Suppressor macrophage treated with lipopolysaccharide for 4 hours (primary cell): ENCODE measurements at places on chromosomes 1 and 21.
A peak's percentile ranks its signal among the peaks of the same experiment; 100 is the strongest.

DNA sequence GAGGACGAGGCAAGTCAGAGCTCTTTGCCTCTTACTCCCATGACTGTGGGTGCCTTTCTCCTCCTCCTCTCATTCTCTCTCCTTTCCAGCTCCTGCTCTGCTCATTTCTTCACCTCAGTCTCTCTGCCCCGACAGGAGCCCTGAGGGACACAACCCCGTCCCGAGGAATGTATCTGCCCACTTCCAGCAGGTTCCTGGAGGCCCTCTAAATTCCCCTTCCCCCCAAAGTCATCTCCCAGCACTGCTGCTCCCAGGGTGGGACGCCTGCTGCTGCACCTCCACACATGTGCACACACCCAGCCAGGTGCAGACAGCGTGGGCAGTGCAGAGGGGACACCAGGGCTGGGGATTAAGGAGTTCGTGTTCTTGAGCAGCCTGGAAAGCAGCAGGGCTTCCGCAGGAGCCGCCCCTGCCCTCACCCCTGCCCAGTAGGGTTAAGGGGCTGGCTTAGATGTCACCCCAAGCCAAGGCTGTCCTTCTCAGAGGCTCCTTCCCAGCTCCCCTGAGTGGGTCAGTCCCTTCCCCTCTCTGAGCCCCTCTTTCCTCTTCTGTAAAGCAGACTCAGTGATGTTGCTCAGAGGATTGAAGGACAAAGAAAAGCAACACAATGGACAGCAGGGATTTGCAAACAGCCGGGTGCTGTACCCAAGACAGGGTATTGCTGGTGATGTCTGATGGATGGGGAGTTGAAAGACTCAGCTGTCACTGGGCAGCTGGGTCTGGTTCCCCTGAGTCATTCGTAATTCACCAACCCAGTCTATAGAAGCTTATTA lies 346.0 kb downstream of the MATN1 start:
- DNase-seq = no peak

DNA sequence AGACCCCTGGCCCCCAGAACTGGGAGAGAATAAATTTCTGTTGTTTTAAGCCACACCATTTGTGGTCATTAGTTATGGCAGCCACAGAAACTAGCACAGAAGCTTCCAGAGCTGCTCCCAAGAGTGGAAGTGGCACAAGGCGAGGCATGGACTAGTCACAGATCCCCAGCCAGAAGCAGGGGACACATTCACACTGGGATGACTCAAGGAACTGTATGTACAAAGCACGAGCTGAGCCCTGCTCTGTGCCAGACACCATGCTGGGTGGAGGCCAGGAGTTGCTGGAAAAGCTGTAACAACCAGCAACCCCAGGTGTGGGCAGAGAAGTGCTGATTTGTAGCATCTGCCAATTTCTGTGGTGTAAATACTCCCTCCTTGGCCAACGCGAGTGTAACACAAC lies 55.6 kb downstream of the TCP10L start:
- no peak for DNase-seq

DNA sequence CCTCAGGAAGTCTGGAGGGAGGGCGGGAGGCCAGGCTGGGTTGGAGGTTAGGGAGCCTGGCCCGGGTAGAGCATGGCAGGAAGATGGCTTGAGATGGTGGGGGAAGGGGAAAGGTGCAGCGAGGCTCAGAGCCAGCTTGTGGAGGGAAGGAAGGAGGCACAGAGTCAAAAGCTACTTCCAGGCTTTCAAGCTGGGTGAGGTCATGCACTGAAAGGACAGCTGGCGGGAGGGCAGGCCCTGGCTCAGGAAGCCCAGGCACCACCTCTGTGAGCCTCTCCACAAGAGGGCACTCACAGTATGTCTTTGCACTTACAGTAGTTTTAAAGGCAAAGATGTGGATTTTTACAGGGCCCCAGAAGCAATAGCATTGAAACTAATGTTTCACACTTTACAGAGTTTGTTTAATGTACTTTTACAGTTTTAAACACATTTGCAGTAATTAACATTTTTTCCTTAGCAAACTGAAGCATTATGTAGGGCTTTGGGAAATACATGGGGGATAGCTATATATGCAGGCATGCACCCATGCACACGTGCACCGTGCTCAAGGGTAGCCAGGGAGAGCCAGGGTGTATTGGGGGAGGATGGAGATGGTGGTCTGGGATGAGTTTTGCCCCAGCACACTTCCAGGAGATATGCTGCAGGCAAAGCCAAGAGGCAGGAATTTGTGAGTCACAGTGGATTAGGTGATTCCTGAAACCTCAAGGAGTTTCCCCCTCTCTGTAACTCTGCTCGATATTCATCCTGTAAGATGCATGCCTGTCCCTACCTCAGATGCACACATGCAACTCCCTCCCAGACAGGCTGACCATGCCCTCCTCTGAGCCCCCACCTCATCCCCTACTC lies 6.1 kb upstream of the ADAM15 start:
- peak; percentile 91 for DNase-seq

DNA sequence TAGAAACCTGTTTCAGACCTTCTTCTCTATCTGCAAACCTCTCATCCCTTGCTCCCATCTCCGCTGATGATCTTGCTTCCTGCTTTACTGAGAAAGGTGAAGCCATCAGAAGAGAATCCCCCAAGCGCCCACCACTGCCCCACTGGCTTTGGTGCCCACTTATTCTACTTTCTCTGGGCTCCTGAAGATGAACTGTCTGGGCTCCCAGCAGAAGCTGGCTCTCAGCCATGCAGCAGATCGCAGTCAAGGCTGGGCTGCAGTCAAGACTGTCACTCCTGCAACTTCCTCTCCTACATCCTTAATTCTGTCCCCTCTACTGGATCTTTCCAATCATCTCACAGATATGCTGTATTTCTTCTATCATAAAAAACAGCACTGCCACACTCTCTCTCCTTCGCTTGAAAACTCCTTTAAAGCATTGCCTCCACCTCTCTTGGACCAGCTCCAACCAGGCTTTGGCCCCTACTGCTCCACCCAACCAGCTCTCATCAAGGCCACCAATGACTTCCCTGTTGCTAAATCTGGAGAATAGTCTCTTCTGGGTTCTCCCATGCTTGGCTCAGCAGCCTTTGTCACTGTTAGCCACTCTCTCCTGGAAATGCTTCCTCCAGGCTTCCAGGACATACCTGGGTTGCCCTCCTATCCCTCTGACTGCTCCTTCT lies 25.8 kb downstream of the TRIM62 start:
- no peak for DNase-seq

- no peak for DNase-seq
Observed at GRCh38 chr1:218926631-218927030, 247.0 kb upstream of the LYPLAL1 start.

- no peak for DNase-seq
Observed at GRCh38 chr1:186479162-186479561, 18.2 kb upstream of the PDC start.

- no peak for DNase-seq
Observed at GRCh38 chr1:18752409-18752808, 107.1 kb downstream of the TAS1R2 start.

GRCh38 chr21:45836694-45837670 lies 144.6 kb upstream of the COL6A1 start:
- DNase-seq = no peak

DNA sequence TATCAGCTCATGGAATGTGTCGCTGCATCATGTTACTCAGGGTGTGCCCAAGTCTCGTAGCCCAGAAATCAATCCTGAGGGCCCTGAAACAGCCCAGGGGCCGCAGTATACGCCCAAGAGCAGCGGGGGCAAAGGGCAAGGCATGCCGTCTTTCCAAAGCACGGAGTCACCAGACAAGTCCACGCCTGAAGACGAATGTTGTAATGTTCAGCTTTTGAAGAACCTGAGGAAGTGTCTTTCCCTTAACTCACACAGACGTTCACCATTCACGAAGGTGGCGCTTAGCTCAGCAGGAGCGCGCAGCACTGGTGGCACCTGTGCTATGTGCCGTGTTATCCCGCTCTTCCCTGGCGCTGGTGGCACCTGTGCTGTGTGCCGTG lies 18.8 kb upstream of the PWP2 start:
- no peak for DNase-seq

DNA sequence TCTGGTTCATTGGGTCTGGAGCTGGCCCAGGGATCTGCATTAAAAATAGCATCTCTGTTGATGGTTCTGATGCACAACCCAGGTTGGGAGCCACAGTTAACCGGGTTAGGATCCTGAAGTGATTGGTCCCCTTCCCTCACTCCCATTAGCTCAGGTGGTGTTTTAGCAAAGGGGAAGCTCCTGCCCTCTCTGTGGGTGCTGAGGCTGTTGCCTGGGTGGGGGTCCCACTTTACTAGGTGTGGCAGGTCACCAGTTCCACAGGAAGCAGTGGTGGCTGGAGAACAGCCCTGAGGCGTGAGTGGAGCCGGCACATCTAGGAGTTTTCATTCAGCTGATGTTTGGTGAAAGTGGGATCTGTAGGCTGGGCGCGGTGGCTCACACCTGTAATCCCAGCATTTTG lies 86.5 kb downstream of the MAN1C1 start:
- DNase-seq = no peak

- no peak for DNase-seq
Observed at GRCh38 chr1:91123773-91124172, 101.9 kb upstream of the ZNF644 start.

GRCh38 chr21:43986544-43987451 lies 25.3 kb upstream of the TRAPPC10 start:
- no peak for DNase-seq

DNA sequence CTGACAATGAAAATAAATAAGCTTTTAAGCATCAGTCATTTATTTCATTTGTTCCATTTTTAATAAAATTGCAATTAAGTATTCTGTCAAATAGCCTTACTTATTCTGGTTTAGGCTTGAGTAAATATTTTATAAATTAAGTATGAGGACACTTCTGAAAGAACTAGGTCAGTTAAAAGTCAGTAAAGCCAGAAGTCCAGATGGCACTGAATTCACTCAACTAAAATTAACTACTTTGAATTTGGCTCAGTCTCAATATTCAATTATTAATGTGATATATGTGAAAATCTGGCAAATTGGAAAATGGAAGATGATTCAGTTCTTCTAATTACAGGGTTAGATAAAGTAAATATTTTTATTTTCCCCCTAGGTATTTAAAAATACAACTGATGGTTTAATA lies 174.2 kb downstream of the BRINP3 start:
- no peak for DNase-seq

GRCh38 chr1:109516872-109517271 lies 7.3 kb upstream of the AMIGO1 start:
- no peak for DNase-seq

GRCh38 chr1:151953409-151954094 lies 40.1 kb downstream of the S100A10 start:
- DNase-seq = no peak

DNA sequence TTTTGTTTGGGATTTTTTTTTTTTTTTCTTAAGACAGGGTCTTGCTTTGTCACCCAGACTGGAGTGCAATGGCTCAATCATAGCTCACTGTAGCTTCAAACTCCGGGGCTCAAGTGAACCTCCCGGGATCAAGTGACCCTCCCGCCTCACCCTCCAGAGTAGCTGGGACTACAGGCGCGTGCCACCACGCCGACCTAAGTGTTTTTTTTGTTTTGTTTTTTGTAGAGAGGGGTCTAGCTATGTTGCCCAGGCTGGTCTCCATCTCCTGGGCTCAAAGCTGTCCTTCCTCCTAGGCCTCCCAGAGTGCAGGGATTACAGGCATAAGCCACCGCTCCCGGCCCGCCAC lies 776 bp downstream of the HLCS start:
- no peak for DNase-seq

GRCh38 chr1:157156058-157156541 lies 17.9 kb upstream of the ETV3 start:
- DNase-seq = peak; percentile 87

DNA sequence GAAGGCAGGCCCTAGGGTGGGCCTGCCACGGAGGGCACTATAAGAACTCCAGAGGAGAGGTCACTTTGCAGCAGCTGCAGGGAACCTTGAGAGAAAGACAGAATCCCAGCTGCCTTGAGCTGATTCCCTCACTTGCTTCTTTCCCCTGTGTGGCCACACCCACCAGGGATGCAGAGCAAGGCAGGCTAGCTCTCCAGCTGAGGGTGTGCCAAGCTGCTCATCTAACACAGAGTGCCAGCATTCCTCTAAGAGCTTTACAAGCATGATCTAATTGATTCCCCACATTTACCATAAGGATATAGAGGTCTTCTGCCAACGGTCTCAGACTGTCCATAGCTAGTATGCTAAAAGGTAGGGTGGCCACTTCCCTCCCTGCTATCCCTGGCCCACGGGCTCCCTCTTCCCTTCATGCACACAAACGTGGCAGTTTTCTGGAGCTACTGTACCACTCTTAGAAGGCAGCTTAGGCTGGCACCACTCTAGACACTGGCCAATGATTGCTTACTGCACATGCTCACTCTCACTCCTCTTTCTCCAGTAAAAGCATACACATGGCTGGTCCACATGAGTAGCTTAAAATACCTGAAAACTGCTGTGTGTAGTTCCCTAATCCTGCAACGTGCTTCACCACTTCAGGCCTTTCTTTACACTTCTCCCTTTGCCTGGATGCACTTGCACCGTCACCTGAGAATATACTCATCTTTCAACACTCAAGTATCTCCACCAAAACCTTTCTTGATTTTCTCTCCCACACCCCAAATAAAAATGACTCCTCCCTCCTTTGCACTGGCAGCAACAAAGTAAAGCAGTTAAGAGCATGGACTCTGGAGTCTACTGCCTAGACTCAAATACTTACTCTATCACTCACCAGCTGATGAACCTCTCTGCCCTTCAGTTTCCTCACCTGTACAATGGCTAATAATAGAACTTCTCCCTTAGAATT lies 57.7 kb downstream of the DMAP1 start:
- DNase-seq = no peak

DNA sequence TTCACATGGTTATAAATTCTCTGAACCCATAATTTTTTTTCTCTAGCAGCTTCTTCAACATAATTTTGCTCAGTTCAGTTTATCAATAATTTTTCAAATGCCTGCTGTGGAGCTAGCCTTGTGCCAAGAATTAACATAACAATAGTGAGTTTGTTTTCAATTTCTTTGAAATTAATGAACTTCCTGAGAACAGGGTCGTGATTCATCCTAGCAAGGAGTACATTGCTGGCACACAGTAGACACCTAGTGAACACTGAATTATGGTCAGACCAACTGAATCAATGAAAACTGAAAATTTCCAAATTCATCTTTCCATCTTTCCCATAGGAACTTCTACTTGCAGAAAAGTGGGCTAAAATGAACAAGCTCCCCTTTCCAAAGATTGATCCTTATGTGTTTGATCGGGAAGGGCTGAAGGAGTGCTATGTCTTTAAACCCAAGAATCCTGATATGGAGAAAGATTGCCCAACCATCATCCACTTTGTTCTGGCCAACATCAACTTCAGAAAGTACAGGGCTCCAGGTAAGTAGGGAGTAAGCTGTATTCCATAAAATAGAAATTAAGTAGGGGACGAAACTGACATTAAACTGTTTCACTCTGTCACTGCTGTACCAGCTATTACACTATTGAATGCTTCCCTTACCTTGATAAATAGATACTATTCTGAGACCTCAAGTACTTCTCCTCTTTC lies 148.7 kb downstream of the PLA2G4A start:
- DNase-seq = no peak

DNA sequence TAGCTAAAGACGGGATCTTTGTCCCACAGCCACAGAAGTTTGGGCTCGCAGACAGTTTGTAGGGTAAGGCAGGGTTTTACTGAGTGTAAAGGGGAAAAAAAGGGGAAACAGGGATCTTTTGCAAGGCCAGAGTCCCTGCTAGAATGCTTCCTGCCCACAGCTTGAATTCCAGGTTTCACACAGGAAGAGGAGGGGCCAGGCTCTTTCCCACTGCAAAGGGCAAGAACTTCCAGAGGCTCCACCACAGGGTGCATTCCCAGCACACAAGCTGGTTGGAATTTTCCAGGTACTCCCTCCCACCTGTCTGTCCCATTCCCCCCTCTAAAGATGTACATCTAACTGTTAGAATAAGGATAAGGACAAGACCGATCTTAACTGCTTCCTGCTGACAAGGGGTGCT lies 1126.9 kb downstream of the KCNT2 start:
- no peak for DNase-seq

- no peak for DNase-seq
Observed at GRCh38 chr1:27535386-27535785, 45.4 kb upstream of the WASF2 start.
